ENCODE measurements at places on chromosomes 7 and 10. TPM values are rescaled to one million over a fixed set of nuclear protein-coding genes. Genes with fewer than 3 reads are reported as not detected.
A peak's percentile ranks its signal among the peaks of the same experiment; 100 is the strongest.

- no peak overlapping the region for H3K27ac ChIP-seq
- H3K27me3 ChIP-seq = no peaks in the 10 kb centered on the region
- H3K4me1 ChIP-seq = peaks cover 10% of the 10 kb centered on the region
- no peaks in the 10 kb centered on the region for H3K36me3 ChIP-seq
These were observed 8.2 kb downstream of the NT5C3A start for GRCh38 chr7:33054261-33054964.

DNA sequence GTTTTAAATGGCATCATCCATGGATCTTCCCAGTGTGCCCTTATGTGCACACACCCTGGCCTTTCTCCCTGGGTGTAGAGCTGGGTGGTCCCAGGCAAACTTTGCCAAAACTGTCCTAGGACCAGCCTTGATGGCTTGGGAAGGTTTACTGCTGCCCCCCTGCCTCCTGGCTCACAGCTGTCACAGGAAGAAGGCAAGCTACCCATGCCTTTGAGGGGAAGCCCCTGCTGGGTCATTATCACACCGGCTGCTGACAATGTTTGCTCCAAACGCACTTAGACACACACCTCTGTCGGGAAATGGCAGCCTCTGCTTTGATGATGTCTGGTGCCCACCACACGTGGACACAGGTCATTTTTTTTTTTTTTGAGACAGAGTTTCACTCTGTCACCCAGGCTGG lies 25.2 kb upstream of the FIGNL1 start:
- H3K4me3 ChIP-seq = no peak overlapping the region
- peaks cover 10% of the 10 kb centered on the region for H3K4me1 ChIP-seq
- H3K36me3 ChIP-seq = no peaks in the 10 kb centered on the region
- H3K27me3 ChIP-seq = peaks cover 41% of the 10 kb centered on the region

DNA sequence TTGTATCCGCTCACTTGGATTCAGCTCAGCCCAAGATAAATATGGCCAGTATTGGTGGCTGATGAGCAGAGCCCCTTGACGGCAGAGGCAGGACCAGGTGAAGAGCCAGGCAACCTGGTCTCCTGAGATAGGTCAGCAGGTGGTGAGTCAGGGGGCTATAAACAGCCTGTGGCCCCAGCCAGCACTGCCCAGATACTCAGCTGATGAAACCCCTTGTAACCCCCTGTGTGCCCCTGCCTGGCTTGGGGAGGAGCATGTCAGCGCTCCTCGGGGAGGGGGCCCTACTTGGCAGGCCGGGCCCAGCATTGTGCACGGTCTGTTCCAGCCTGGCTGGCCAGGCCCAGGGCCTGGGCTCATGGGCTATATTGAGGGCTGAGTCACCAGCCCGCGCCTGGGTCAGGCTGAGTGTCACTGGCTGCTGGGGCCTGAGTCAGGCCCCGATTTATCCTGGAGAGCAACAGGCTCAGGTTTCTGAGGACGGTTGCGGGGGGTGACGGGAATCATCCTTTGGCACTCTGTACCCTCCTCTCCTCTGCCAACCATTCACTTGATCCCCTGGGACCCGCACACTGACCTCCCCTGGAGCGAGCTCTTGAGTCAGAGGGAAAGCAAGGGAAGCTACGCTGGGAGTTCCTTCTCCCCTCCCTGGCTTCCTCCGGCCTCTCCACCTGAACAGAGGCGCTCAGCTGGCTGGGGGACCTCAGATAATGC lies 2.8 kb upstream of the FLNC start:
- H3K36me3 ChIP-seq = no peaks in the 10 kb centered on the region
- H3K27me3 ChIP-seq = no peaks in the 10 kb centered on the region
- peak overlapping the region; percentile 98 for H3K27ac ChIP-seq
- H3K4me1 ChIP-seq = peaks cover 46% of the 10 kb centered on the region
- peak; percentile 84 for DNase-seq

MLLT10 gene
- 37.5 TPM for total RNA-seq

TMEM72 gene
- total RNA-seq = not detected

INA gene
- total RNA-seq = 10.4 TPM

DEPP1 gene
- total RNA-seq = 9.4 TPM

- H3K4me3 ChIP-seq = no peak overlapping the region
- H3K4me1 ChIP-seq = peaks cover 35% of the 10 kb centered on the region
- no peak for DNase-seq
- peaks cover 5% of the 10 kb centered on the region for H3K36me3 ChIP-seq
- no peaks in the 10 kb centered on the region for H3K27me3 ChIP-seq
- H3K27ac ChIP-seq = no peak overlapping the region
These were observed 30.1 kb downstream of the RBM33 start for GRCh38 chr7:155674556-155674955.

EPHA1 gene
- not detected for total RNA-seq

DNA sequence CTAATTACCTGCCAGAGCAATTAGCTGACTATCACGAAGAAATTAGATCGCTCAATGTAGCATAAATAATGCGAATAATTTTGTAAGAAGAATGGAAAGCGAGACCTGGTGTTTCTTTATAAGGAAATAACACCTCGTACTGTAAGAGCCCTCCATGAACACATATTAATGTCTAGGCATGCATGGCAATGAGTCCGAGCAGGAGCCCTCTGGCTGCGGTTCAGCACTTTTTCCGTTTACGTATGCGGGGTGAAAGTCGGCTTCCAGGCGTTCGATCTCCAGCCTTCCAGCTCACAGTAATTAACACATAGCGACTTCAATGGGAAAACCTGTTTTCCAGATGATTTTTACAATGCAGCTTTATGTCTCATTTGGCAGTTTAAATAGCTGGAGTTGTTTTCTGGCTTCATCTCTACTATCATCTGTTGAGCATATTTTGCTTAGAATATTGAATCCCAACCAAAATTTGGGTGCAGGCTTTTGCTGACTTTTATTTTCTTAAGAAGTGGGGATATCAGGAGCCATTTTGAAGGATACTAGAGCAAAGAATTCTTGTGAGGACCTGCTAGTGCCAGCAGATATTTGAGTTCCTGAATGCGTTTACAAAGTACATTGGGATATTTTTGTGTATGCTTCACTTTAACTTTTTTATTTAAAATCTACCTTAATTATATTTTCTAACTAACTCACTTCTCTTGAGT lies 7.2 kb upstream of the SP8 start:
- peaks cover 9% of the 10 kb centered on the region for H3K4me1 ChIP-seq
- H3K27ac ChIP-seq = no peak overlapping the region
- peaks cover 74% of the 10 kb centered on the region for H3K27me3 ChIP-seq
- DNase-seq = no peak
- H3K36me3 ChIP-seq = peaks cover 3% of the 10 kb centered on the region
- no peak overlapping the region for H3K4me3 ChIP-seq
